ENCODE measurements at places on chromosomes 2 and 18.

GRCh38 chr2:85248773-85249509, 78.8 kb downstream of the TGOLN2 start:
- DNase-seq: no peak

DNA sequence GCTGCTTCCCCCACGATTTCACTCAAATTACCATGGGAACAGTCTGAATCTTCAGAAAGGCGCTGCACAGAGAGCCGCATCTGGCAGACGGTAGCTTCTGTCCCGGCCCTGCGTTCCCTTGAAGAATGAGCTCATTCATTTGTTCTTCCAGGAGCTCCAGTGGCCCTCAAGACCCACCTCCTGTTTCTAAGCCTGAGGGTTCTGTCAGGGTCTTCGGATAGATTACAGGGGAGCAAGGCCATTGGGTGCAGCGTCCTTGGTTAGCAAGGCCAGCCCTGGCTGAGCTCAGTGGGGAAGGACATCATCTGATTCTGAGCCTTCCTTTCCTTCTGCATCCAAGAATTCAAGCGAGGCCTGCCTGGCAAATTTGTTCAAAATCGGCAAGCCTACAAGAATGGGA, 111.9 kb downstream of the PDCL3 start:
- DNase-seq: no peak

DNA sequence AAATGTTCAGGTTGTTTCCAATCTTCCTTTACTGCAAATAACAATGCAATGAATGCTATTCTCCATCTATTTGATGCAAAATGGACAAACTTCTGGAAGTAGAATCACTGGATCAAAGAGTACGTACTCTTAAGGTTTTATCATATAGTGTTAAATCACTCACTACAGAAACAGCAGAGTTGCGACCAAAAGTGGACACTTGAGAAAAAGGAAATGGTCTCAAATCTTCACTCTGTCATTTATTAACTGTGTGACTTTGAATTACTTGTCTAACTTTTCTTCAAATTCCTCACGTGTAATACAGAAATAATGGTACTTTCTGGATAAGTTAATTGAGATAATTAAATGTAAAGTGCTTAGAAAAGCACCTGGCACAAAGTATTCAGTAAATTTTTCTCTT, 78.1 kb downstream of the CERKL start:
- DNase-seq: no peak

DNA sequence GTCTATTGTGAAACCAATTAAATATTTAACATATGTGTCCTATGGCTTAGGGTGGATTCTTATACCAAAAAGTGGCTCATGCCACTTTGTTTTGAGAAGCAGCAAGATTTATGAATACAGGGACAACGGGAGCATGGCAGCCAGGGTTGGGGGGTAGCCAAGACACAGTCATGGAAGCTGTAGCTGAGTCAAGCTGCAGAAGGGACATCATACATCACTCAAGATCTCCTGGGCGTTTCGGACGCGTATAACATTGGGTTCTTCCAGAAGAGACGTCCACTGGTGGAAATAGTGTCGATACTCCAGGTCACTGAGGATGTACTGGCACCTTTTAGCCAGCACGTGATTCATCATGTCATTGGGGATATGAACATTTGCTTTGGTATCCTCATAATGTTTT, 152.7 kb downstream of the RIF1 start:
- DNase-seq: no peak

- DNase-seq: no peak
Observed at GRCh38 chr2:120464448-120464931, 118.6 kb downstream of the INHBB start.

- DNase-seq: no peak
Observed at GRCh38 chr2:60352491-60353405, 200.7 kb downstream of the BCL11A start.

DNA sequence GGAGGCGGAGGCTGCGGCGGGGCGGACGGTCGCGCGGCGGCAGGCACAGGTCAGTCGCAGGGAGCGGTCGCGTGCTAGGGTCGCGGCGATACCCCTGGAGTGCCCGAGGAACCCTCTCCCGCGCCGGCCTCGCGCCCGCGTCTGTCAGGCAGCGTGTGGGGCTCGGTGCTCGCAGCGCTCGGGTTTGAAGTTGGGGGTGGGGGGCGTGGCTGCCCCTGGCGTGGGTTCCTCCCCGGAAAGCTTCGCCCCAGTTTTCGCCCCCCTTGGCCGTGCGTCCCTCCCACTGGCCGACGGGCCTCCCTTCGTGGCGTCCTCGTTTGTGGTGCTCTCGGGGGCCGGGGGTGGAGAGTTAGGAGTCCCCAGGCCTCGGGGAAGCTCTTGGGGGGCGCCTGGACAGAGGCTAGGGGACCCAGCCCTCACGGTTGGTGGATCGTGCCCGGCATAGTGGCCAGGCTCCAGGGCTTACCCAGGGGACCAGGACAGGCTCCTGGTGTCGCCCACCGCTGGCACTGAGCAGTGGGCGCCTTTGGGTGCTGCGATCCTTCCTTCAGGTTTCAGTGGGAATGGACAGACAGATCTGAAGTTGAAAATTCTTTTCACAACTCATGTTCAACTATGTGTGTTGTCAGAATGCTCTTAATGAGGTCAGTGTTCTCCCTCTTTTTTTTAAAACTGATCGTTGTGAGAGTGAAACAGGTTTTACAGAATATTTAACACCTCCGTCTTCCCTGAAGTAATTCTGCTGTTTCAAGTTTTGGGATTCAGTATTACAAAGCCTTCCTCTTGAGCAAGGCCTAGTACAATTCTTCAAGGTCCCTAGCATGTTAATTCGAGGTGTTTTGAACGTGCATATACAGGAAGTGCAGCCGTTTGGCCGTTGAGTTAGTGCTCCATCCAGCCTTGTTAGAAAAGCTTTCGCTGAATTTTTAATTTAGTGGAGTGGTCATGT, 604 bp downstream of the RALBP1 start:
- DNase-seq: peak; percentile 30

GRCh38 chr18:12885500-12885899, 1.5 kb upstream of the PTPN2 start:
- no peak for DNase-seq

- DNase-seq: peak; percentile 81
Observed at GRCh38 chr2:20578895-20579825, 71.7 kb downstream of the HS1BP3 start.

- no peak for DNase-seq
Observed at GRCh38 chr18:6486764-6487426, 72.2 kb upstream of the L3MBTL4 start.

- no peak for DNase-seq
Observed at GRCh38 chr2:101806701-101807100, 109.2 kb downstream of the MAP4K4 start.

- peak; percentile 78 for DNase-seq
Observed at GRCh38 chr2:127355407-127356008, 32.3 kb downstream of the MAP3K2 start.

GRCh38 chr2:121102941-121103340, 182.1 kb downstream of the TFCP2L1 start:
- DNase-seq: no peak

DNA sequence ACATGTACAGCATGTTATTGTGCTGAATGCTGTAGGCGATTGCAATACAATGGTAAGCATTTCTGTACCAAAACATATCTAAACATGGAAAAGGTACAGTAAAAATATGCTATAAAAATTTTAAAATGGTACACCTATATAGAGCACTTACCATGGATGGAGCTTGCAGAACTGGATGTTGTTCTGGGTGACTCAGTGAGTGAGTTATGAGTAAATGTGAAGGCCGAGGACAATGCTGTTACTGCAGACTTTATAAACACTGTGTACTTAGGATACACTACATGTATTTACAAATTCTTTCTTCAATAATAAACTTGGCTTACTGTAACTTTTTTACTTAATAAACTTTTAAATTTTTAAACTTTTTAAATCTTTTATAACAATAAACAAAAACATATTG, 473.4 kb upstream of the UBE2E3 start:
- no peak for DNase-seq

DNA sequence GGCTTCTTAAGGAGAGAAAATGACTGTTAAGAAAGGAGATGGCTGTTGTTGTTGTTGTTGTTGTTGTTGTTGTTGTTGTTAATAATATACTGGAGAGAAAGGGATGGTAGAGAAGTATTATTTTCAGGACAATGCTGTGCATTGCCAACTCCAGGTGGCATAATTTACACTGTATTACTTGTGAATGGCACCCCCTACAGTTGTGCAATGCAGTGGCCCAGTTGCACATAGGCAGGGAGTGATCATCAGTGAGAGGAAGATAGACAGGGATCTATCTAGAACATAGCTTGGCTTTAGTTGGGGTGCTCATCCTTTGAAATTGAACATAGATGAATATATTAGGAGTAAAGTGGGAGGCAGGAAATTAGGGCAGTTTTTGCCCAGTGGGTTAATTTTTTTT, 47.2 kb upstream of the TMEM163 start:
- DNase-seq: no peak

DNA sequence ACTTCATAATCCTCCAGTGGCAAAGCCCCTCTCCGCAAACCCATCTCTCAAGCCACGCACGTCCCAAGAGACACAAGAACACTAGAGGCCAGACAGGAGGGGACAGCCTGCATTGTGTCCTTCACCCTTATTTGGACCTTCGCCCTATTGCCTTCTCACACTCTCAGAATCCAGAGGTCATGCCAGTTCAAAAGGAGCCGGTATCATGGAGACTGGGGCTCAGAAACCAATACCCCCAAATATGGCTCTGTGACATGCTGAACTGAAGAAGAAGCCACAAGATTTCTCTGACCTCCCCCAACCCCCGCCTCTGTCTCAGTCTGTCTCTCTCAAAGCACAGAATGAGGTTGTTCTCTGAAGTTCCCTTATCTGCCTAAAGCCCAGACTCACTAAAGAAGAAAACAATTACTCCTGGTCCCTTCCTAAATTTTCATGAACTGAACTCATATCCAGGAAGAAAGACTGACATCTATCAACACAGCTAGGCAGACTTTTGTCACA, 19.2 kb upstream of the SPATA3 start:
- DNase-seq: no peak

GRCh38 chr2:182503886-182504285, 77.0 kb upstream of the PDE1A start:
- DNase-seq: no peak

GRCh38 chr18:69763002-69763401, 184.7 kb downstream of the CD226 start:
- DNase-seq: no peak

DNA sequence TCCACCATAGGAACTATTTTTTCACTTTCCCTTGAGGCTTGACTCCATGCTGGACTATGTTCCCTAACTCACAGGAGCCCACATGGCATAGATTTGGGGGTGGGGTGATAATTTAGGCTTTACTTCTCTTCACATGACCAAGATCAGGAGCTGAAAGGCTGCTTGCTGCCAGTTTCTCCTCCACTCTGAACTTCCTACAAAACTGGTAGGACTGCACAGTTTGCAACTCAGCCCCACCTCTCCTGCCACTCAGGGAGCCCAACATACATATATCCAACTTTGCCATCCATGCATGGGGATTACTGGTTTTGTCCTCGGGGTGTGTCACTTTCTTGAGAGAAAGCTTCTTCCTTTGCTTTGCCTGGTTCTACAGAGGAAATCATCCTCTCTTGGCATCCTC, 14.2 kb downstream of the INO80D start:
- no peak for DNase-seq
